ENCODE measurements at places on chromosomes 1 and 21.

GRCh38 chr1:48695161-48695560 is 81.5 kb downstream of the BEND5 start:
- H3K4me3 ChIP-seq: no peak overlapping the region
- H3K4me1 ChIP-seq: no peaks in the 10 kb centered on the region
- no peak for DNase-seq
- peaks cover 28% of the 10 kb centered on the region for H3K27me3 ChIP-seq
- no peak overlapping the region for H3K27ac ChIP-seq

DNA sequence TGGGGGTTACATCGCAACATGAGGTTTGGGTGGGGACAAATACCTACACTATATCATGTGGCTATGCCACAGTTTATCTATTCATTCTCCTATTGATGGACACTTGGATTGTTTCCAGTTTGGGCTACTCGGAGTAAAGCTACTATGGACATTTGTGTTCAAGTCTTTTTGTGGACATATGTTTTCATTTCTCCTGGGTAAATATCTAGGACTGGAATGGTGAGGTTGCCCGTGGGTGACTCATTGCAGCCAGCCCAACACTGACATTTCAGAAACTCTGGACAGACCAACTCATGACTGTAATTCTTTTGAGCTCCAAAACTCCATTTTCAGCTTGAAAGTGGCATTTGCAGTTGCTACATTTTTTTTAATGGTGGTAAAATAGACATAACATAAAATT is 82.7 kb downstream of the KAZN start:
- no peaks in the 10 kb centered on the region for H3K4me1 ChIP-seq
- DNase-seq: no peak
- no peaks in the 10 kb centered on the region for H3K36me3 ChIP-seq
- no peak overlapping the region for H3K4me3 ChIP-seq
- H3K27ac ChIP-seq: no peak overlapping the region
- no peaks in the 10 kb centered on the region for H3K27me3 ChIP-seq

GRCh38 chr1:111372336-111372965 is 55.1 kb downstream of the OVGP1 start:
- H3K4me1 ChIP-seq: peaks cover 28% of the 10 kb centered on the region
- no peaks in the 10 kb centered on the region for H3K36me3 ChIP-seq
- no peak overlapping the region for H3K4me3 ChIP-seq
- DNase-seq: peak; percentile 92
- peak overlapping the region; percentile 91 for H3K27ac ChIP-seq

- no peaks in the 10 kb centered on the region for H3K4me1 ChIP-seq
- no peak overlapping the region for H3K27ac ChIP-seq
- no peak overlapping the region for H3K4me3 ChIP-seq
- no peak for DNase-seq
- H3K27me3 ChIP-seq: peaks cover 6% of the 10 kb centered on the region
Measured at GRCh38 chr1:205925736-205926135, 17.5 kb downstream of the SLC26A9 start.

DNA sequence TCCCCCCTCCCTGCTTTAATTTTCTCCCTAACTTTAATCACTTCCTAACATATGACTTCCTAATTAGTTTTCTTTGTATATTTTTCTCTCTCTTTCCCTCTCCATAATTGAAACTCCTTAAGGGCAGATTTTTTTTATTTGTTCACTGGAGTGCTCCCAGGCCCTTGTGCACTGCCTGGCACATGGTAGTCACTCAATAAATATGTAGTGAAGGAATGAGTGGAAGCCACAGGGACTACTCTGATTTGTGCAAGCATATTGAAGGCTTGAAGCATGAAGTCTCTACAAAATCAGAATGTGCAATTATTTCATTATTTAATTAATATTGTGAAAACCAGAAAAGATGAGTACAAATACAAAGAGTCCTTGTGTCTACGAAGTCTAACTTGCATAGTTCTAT is 41.5 kb downstream of the SNX7 start:
- peaks cover 9% of the 10 kb centered on the region for H3K36me3 ChIP-seq
- no peak overlapping the region for H3K27ac ChIP-seq
- no peak for DNase-seq
- no peak overlapping the region for H3K4me3 ChIP-seq
- H3K4me1 ChIP-seq: peaks cover 10% of the 10 kb centered on the region

- H3K4me3 ChIP-seq: no peak overlapping the region
- DNase-seq: no peak
- no peaks in the 10 kb centered on the region for H3K4me1 ChIP-seq
- H3K27me3 ChIP-seq: peaks cover 3% of the 10 kb centered on the region
Measured at GRCh38 chr1:64263856-64264255, 60.4 kb downstream of the UBE2U start.

GRCh38 chr1:54754486-54755285 is 9.6 kb downstream of the PARS2 start:
- no peak overlapping the region for H3K27ac ChIP-seq
- H3K36me3 ChIP-seq: peaks cover 30% of the 10 kb centered on the region
- H3K4me1 ChIP-seq: no peaks in the 10 kb centered on the region
- H3K27me3 ChIP-seq: no peaks in the 10 kb centered on the region
- H3K4me3 ChIP-seq: no peak overlapping the region

GRCh38 chr1:15465674-15466073 is 9.1 kb downstream of the CELA2A start:
- DNase-seq: no peak
- peaks cover 7% of the 10 kb centered on the region for H3K4me1 ChIP-seq
- H3K4me3 ChIP-seq: no peak overlapping the region

- H3K36me3 ChIP-seq: no peaks in the 10 kb centered on the region
- no peak overlapping the region for H3K4me3 ChIP-seq
- DNase-seq: no peak
- no peaks in the 10 kb centered on the region for H3K27me3 ChIP-seq
- H3K4me1 ChIP-seq: no peaks in the 10 kb centered on the region
- no peak overlapping the region for H3K27ac ChIP-seq
Measured at GRCh38 chr1:181250038-181250437, 161.5 kb downstream of the IER5 start.

DNA sequence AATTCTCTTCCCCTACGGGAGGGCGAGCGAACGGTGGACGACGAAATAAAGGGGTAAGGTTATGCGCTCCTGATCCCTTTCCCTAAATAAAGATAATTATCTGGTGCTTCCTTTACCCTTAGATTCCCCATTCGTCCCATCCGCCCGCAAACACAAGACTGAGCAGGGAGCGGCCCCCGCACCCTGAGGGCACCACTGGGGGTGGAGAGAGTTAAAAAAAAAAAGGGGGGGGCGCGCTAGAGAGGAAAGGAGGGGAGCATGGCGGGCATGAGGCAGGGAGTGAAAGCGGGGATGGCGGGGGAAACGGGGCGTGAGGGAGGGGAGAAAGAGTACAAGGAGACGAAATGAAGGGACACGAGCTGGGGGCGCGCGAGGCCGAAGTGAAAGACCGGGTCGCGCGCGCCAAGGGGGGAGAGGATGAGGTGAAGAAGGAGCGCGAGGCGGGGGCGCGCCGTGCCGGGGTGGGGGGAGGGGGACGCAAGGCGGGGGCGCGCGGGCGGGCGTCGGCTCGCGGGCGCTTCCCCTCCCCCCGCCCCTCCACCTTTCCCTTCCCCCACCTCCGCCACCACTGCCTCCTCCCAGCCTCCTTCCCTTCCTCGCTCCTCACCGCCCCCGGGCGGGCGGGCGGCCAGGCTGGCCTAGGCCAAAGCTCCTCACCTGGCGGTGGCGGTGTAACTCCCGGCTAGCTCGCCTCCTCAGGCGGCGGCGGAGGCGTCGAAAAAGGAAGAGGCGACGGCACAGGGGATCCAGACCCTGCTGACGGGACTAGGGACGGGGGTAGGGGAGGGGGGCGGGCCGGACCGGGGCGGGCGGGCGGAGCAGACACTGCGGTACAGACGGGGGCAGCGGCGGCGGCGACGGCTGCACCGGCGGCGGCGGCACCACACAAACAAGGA is 448 bp downstream of the GATAD2B start:
- H3K27ac ChIP-seq: peak overlapping the region; percentile 77
- peak overlapping the region; percentile 78 for H3K4me3 ChIP-seq
- H3K36me3 ChIP-seq: peaks cover 7% of the 10 kb centered on the region
- no peaks in the 10 kb centered on the region for H3K27me3 ChIP-seq

DNA sequence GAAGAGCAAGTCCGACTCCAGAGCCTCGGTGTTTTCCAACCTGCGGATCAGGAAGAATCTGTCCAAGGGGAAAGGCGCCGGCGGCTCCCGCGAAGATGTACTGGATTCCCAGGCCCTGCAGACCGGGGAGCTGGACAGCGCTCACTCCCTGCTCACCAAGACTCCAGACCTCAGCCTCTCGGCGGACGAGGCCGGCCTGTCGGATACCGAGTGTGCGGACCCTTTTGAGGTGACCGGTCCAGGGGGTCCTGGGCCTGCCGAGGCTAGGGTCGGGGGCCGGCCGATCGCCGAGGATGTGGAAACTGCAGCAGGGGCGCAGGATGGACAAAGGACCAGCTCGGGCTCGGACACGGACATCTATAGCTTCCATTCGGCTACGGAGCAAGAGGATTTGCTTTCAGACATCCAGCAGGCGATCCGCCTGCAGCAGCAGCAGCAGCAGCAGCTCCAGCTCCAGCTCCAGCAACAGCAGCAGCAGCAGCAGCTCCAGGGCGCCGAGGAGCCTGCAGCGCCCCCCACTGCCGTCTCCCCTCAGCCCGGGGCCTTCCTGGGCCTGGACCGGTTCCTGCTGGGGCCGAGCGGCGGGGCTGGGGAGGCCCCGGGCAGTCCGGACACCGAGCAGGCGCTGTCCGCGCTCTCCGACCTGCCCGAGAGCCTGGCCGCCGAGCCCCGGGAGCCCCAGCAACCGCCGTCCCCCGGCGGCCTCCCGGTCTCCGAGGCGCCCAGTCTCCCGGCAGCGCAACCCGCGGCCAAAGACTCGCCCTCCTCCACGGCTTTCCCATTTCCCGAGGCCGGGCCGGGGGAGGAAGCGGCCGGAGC is 827 bp downstream of the FMN2 start:
- no peak overlapping the region for H3K27ac ChIP-seq
- no peaks in the 10 kb centered on the region for H3K4me1 ChIP-seq
- no peaks in the 10 kb centered on the region for H3K36me3 ChIP-seq
- peaks cover 58% of the 10 kb centered on the region for H3K27me3 ChIP-seq
- peak overlapping the region; percentile 46 for H3K4me3 ChIP-seq

Measured in large intestine (tissue), 12 donors.